ENCODE measurements at places on chromosomes 2 and 18.

DNA sequence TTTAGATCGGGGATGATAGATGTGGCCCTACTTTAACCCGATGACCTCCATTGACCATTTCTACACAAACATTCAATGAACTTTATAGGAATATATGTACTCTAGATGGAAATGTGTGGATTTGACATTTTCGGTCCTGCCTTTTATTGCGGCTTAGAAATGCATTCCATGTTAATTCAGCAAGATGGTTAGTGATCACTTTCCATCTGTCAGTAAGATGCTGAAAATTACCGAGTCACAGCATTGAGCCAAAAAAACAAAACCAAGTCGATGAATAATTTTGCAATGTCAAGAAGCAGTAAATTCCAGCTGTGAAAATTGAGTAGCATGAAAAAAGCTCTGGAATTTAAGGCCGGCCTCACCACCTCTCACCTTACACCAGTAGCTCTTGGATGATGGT is 1642.6 kb upstream of the NXPH2 start:
- DNase-seq: no peak

- DNase-seq: peak; percentile 29
Observed at GRCh38 chr2:203730076-203730729, 23.8 kb downstream of the CD28 start.

DNA sequence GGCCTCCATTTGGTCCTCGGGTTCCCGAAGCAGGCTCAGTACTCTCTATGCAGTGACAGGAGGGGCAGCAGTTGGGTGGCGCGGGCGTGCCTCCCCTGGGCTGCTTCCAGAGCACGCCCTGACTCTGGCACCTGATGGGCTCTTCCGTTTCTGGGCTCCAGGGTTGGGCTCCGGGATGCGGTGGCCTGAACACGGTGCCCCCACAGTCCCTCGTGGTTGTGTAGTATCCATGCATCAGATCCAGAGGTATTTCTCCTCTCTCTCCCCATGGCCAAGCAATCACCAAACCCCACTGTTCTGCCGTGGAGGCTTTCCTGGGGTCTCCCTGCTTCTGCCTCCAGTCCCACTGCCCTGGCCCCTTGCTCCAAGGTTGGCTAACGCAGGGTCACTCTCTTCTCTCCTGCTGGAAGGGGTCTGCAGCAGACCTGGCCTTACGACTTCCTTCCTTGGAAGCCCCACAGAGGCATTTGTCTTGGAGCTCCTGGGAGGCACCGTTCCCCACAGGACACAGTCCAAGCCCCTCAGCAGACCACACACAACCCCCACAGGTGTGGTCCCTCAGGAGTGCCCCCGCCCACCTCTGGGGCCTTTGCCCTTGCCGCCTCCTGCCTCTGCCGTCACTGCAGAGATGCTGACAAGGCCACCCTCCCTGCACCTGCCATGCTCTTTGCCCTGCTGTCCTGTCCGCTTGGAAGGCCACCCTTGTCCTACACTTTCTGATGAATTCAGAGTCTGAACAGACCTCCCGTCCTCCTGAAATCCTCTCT is 136.6 kb upstream of the ASB18 start:
- DNase-seq: no peak

GRCh38 chr2:172442072-172442895 is 14.9 kb downstream of the ITGA6 start:
- DNase-seq: peak; percentile 100

GRCh38 chr2:144477957-144478311 is 42.0 kb downstream of the ZEB2 start:
- no peak for DNase-seq

DNA sequence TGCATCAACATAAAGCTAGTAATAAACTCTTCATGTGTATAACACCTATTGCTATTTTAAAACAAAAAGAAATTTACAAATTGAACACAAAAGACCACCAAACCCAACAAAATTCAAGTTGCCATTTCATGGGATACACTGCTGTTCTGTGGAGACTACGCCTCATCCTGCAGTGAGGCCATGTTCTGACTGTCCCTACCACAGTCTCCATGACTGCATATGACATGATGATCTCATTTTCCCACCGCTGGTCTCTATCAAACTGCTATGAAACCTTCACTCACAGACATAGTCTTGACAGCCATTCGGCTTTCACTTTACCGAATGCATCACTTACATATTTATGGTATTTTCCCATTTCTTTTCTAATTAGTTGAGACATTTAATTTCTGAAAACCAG is 21.2 kb upstream of the VWA3B start:
- DNase-seq: no peak

GRCh38 chr2:102487761-102488462 is 14.9 kb downstream of the SLC9A4 start:
- peak; percentile 92 for DNase-seq

DNA sequence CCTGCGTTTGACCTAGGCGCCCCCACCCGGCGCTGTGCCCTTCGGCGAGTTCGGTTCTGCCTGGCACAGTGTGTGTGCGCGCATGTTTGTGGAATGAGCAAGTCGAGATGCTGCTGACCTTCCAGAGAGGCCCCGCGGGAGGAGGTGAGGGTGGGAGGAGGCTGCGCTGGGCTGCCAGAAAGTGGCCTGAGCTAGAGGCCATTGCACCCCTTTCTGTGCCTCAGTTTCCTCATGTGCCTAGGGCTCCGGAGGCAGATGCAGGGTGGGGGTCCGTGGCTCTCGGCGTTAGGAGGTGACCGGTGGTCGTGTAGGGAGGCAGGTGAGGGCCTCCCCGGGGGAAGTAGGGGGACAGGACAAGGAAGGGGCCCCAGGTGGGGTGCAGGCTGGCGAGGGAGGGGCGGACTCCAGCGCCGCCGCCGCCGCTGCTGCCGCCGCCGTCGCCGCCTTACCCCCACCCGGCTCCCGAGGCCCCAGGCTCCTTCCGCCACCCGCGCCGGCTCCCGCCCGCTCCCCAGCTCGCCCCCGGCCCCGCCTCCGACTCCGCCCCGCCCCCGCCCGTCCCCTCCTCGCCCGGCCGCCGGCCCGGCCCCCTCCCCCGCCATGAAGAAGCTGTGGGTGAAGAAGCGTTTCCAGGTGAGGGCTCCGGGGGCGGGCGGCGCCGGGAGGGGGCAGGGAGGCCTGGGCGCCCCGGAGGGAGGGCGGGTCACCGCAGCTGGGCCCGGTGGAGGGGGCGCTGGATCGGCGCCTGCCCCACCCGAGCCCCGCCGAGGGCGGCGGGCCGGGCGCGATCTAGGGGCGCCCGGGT is 7.0 kb downstream of the SPEG start:
- DNase-seq: no peak

DNA sequence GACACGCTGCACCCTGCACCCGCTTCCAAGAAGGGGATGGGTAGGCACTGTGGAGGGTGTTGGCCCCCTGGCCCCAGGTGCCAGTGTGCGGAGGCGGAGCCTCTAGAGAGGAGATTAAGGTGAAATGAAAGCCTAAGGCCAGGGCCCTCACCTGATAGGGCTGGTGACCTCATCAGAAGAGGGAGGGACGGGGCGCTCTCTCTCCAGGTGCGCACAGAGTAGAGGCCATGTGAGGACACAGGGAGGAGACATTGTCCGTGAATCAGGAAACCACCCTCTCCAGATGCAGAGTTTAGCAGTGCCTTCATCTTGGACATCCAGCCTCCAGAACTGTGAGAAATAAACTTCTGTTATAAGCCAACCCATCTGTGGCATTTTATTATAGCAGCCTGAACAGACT is 62.3 kb downstream of the PSMG2 start:
- peak; percentile 72 for DNase-seq

GRCh38 chr2:185161701-185162100 is 563.4 kb downstream of the ZNF804A start:
- DNase-seq: no peak

GRCh38 chr2:19051203-19051831 is 307.1 kb downstream of the OSR1 start:
- no peak for DNase-seq

GRCh38 chr2:180952082-180952481 is 28.3 kb upstream of the UBE2E3 start:
- no peak for DNase-seq

GRCh38 chr18:23861326-23861725 is 153.2 kb upstream of the TTC39C start:
- DNase-seq: no peak

GRCh38 chr2:31675485-31675901 is 94.8 kb upstream of the SRD5A2 start:
- no peak for DNase-seq

- no peak for DNase-seq
Observed at GRCh38 chr2:53755121-53755520, 12.5 kb upstream of the CHAC2 start.

- DNase-seq: peak; percentile 32
Observed at GRCh38 chr2:37985333-37985732, 60.2 kb downstream of the RMDN2 start.

GRCh38 chr2:110910423-110910822 is 178.1 kb downstream of the ACOXL start:
- DNase-seq: no peak

DNA sequence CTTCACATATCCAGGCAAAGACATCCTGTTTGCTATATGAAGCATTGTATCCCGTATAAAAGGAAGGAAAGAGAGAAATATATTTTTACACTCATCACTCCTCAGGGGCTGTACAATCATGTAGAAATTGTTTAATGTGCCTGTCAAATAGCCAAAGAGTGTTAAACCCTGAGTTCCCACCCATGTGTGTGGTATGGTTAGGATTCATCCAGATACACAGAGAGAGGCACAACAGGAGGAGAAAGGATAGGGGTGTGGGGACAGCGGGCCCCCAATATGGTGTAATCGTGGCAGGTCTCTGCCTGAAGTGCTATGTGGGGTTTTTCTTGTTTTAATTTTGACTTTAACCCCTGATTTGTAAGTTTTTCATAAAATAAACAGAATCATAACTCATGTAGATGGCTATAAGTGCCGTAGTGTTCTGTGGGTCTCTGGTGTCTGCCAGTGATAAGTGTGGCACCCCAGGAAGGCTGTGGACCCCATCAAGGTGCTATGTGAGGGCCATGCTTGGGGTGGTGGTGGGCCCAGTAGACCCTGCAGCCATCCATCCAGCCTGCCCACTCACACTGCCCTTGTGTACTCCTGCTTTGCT is 10.2 kb upstream of the IL18R1 start:
- no peak for DNase-seq

GRCh38 chr18:58226429-58226828 is 182.4 kb downstream of the NEDD4L start:
- no peak for DNase-seq

DNA sequence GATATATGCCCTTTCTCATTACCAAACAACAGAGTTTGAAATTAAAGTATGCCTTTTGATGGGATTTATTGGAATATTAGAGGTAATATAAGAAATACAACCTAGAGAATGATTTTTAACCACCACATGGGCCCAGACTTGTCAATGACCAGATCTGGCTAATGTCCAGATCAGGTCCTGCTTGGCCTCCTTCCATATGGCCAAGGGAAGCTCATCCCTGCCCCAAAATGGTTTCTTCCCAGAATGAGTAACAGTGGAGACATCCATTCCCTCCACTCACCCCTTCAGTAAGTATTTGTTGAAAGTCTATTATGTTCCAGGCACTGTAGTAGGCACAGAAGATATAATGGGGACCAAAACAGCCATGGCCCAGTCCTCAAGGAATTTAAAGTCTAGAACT is 54.9 kb downstream of the ANTXR1 start:
- DNase-seq: peak; percentile 89

DNA sequence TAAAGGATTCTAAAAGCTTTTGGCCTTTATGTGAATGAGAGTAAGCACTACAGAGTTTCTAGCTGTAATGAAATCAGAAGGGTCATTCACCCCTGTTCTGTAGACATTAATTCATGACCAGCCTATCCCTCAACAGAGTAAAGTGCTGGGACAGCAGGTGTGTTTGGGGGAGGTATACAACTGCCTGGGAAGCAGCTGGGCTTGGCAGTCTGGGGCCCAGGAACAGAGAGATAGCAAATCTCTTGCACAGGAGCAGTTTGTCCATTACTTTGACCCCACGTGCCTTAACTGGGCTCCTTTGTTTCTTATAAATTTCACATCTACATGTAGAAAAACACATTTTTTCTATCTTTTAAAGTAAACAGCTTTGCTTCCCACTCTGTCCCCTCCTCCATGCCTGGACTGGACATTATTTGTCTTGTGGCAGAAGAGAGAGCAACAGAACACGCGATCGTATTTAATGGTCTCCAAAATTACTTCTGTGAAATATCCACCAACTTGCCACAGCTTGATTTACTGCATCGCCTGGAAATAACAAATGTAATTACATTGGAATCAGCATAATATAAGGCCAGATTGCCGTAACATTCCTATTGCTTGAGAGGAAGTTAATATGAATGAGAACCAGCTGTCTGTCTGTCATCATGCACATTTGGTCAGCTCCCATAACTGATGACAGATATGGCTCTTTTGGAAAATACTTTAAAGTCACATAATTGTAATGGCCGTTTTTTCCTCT is 263.8 kb downstream of the RBM43 start:
- DNase-seq: no peak

DNA sequence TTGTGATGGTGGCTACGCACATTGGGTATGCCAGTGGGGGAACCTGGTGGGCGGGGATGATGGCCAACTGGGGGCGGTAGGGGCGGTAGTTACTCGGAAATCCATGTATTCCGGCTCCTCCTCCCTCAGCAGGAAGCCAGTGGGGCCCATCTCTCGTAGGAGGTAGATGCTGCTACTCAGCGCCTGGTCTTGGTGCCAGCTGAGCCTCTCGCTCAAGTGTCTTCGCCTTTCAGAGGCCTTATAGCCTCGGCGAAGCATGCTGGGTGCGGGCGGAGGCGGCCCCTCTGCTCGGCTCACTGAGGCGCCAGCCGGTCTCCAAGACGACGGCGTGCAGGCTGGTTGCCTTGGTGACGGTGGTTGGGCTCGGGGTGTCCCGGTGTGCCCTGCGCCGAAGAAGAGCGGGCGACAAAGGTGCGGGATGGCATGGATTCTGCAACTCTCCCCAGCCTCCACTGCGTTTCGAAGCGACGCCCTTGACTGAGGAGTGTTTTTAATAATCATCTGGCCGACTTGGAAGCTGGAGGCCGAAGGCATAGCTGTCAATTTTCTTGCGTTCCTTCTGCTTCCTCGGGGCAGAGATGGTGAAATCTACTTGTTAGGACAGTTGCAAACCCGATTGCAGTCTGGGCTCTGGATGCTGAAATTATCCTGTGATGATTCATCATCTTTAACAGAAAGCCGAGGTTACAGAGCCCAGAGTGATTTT is at the start of gene ZSWIM2:
Gene ZSWIM2 (minus strand): TSS at position 298 of the 706 bp plus-strand sequence. CDS start 40 bp downstream, at position 258.
- peak; percentile 94 for DNase-seq

DNA sequence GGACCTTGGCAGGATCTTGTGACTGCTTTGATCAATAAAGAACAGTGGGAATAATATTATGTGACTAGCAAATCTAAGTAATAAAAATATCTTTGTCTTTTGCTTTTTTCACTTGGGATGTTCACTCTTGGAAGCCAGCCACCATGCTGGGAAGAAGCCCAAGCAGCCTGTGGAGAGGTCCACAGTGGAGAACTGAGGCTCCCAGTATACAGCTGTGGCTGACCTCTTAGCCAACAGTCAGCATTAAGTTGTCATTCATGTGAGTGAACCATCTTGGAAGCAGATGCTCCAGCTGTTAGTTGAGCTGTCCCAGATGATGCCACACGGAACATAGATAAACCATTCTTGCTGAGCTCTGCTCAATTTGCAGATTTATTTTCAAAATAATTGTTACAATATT is 160.0 kb downstream of the OSR1 start:
- no peak for DNase-seq

GRCh38 chr2:237998530-237998929 is 31.7 kb downstream of the UBE2F start:
- no peak for DNase-seq

GRCh38 chr2:101792208-101792607 is 94.7 kb downstream of the MAP4K4 start:
- DNase-seq: no peak

GRCh38 chr2:43086451-43087221 is 139.8 kb downstream of the ZFP36L2 start:
- DNase-seq: peak; percentile 100

- peak; percentile 46 for DNase-seq
Observed at GRCh38 chr2:43268066-43268953, 41.9 kb upstream of the ZFP36L2 start.

- DNase-seq: no peak
Observed at GRCh38 chr2:100418406-100418962, 1.0 kb upstream of the CHST10 start.
